ENCODE measurements at places on chromosomes 4 and X. TPM values are rescaled to one million over a fixed set of nuclear protein-coding genes. Genes with fewer than 3 reads are reported as not detected.

PNMA5 gene
- not detected for total RNA-seq

RHOXF1 gene
- not detected for total RNA-seq

LEF1 gene
- total RNA-seq: 19.6 TPM

RNF150 gene
- total RNA-seq: 47.7 TPM

ZNF280C gene
- 9.8 TPM for total RNA-seq

CCKAR gene
- total RNA-seq: 1.3 TPM

SYTL4 gene
- 32.8 TPM for total RNA-seq

HMX1 gene
- total RNA-seq: 63.0 TPM

NXF2 gene
- total RNA-seq: not detected

IL3RA gene
- 4.8 TPM for total RNA-seq

FAM236C gene
- not detected for total RNA-seq

DGKK gene
- 0.16 TPM for total RNA-seq

SOX3 gene
- total RNA-seq: 2.1 TPM

SLC7A11 gene
- total RNA-seq: 7.1 TPM

ADGRG2 gene
- total RNA-seq: 12.8 TPM

PRDM8 gene
- 50.3 TPM for total RNA-seq

All from camera-type eye (tissue), 1 donor.